ENCODE measurements at places on chromosomes 5 and 9.
A peak's percentile ranks its signal among the peaks of the same experiment; 100 is the strongest.

DNA sequence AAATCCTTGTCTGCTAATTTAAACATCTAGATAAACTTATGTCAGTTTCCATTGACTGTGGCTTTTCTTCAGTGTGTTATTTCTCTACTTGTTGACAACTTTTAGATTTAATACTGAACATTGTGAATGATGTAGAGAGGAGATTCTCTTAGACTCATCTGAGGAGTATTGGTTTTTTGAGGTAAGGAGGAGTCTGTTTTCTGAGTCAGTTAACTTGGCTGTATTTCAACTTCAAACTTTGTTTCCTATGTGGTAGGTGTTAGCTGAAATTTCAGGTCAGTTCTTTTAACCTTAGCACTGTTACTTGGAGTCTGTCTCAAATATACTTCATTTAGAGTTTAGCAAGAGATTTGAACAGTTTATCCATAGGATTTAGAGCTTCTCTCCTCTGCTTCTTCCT, 67.9 kb downstream of the XRCC4 start:
- no peak for DNase-seq

DNA sequence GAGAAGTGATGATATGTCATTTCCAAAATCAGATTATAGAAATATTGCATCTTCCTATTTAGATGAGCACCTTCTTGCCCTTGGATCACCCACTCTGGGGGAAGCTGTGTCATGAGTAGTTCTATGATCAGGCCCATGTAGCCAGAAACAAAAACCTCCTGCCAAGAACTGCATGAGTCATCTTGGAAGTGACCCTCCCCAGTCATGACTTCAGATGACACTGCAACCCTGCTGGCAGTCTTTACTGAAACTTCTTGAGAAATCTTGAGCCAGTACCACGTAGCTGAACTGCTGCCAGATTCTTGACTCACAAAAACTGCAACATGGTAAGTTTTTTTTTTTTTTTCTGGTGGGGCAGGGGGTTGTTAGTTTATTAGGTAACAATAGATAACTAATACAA, 439.6 kb upstream of the PTGER4 start:
- DNase-seq, result peak; percentile 32

DNA sequence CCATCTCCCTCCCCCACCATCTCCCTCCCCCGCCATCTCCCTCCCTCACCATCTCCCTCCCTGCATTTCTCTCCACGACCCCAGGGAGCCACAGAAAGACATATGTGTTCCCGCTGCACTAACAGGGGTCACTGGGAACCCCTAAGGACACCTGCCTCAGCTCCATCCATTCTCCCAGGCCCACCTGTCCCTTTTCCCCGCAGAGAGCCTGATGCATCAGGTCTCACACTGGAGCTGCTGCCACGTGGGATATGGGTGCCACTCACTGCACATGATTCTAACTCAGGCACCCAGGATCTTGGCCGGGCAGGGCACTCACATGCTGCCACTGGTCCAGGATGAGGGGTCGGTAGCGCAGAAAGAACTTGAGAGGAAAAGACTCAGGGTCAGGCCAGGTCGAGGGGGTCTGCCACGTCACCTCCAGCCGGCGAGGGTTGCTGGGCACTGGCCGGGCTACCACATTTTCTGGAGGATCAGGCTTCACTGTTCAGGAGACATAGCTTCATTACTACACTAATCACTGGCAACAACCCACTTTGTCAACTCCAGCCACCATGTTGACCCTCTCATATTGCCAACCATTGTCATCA, 33.2 kb upstream of the ENHO start:
- DNase-seq, result no peak

DNA sequence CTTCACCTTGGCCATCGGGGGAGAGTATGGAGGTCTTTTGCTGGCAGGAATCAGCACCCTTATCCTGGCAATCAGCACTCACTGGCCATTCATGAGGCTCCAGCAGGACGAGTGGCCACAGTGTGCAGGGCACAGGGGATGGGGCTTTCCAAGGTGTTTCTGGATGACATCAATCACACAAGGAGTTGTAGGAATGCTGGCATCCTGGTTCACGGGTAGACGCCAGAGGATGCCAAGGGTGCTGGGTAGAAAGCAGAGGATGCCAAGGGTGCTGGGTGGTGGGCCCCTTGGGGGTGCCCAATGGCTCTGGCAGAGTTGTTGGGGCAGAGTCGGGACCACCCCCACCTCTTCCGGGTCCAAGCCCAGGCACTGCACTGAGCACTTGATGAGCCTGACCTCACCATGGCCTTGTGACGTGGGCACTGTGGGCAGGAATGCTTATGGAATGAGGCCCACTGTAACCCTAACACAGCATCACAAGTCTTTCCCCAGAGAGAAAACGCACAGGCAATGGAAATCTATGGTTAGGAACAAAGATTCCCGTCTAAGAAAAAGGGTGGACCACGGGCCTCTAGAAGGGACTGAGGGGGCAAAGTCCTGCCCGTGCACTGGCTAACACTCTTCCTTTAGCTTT, 29.1 kb downstream of the CEL start:
- DNase-seq, result no peak

DNA sequence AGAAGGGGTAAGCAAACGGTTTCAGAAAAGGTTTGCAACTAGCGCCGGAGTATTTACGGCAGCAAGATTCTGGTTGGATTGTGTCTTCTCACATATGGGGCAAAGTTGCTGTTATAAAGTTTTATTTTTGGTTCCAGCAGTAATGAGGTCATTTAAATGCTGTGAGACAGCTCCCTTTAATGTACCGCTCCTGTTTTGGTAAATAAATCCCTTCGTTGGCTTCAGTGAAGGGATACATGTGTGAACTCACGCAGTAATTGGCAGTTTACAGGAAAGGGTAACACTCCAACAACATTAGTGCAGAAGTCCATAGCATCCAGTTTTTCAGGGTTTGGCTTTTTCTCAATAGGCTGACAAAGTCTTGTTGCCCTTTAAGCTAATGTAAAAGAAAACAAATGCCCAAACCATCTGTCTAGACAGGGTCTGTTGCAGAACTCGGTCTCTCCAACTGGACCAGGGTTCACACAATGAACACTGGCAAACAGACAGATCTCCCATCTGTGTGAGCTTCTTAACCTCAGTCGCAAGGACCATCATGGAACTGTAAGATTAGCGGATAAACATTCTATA, 184.0 kb downstream of the GOLPH3 start:
- no peak for DNase-seq

DNA sequence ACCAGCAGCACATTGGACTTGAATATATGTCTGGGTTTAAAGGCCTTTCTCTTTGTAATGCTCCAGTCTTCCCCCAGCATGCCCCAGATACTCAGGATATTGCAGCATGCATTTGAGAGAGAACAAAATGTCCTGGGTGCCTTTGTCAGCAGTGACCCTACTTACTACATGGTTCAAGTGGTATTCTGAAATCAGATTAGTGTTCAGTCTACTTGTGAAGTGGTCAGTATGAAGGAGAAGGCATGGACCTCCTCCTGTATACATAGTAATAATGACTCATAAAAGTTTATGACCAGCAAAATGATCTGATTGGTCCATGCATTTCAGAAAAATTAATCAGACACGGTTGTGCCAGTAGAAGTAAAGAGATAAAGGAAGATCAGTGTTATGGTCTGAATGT, 25.4 kb downstream of the GPR21 start:
- no peak for DNase-seq

DNA sequence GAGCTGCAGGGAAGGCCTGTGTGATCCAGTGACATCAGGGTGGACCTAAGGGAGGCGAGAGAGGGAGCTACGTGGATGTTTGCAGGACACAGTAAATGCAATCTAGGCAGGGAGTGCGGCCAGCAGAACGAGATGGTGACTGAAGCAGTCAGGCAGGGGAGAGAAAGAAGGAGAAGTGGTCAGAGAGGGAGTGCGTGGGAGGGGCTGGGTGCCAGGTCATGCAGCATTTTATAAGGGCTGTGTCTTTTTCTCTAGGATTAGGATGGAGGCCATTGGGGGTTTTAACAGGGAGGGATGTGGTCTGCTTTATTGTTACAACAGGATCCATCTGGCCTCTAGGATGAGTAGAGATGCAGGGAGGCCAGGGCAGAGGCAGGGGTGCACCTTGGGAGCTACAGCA, 80.4 kb downstream of the DCP2 start:
- DNase-seq, result no peak

DNA sequence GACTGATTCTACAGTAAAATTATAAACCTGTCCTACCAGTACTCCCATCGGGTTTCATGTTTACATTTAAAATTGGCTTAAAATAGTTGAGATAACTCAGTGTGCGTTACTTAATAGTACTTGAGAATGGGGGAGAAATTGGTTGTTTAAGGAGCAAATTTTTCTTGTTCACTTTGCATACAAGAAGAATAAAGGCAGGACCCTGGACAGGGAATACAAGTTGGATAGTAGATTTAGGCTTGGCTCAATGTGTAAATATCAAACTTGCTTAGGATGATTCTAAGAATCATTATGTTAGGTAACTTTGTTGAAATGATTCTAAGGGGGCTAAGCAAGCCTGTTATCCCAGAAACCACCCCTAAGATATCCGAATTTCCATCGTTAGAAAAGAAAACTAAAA, 448.4 kb upstream of the TLE4 start:
- DNase-seq, result no peak

DNA sequence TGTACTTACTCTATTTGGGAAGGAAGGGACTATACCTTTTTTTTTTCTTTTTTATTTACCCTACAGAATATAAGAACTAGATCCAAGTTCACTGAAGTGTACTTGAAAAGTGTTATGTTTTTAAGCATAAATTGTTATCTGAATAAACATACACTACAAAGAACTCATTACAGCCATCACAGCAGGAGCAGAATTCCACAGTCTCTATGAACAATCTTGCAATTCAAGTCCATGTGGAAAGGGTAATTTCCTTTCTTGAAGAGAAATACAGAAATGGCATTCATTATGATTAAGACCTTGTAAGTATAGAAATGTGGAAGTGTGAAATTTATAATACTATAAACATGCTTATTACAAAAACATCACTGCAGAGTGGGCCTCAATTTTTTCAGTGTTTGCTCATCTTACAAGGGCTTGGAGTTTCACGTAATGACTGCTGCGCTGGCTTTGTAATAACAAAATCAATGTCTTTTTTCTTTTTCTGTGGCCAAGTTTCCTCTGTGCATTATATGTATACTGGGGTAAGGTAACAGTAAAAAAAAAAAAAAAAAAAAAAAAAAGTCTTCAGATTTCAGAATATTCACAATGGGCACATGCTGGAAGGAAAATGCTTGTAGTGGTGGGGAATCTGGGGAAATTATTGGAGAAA, 77.0 kb upstream of the GNA14 start:
- no peak for DNase-seq

DNA sequence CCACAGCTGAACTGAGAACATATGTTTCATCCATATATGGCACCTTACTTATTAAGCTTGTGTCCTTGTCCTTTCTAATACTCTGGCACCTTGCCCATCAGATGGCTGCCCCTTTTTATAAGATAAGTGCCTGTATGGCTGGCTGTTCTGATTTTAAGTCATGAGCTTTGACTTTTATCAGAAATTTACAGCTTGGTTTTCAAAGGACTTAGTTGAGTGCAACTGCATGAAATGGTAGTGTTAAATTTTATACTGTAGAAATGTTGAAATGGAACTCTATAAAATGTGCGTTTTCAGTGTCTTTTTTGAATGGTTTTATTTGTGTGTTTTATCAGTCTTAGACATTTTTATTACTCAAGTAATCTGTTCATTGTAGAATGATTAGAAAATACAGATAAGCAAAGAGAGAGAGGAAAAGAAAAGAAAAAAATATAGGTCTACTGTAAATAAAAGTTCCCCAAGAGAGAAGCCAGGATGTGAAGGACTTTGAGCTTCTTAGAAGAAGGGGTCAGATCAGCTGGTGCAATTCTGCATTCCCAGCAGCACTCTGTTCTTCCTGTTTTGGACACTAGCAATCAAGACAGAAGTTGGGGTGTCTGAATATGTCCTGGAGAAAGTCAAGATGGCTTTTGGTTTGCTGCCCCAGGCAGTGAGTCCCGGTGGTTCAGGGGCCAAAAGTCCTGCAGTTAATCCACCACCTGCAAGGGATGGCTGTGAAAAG, 38.9 kb downstream of the ARHGAP26 start:
- no peak for DNase-seq

DNA sequence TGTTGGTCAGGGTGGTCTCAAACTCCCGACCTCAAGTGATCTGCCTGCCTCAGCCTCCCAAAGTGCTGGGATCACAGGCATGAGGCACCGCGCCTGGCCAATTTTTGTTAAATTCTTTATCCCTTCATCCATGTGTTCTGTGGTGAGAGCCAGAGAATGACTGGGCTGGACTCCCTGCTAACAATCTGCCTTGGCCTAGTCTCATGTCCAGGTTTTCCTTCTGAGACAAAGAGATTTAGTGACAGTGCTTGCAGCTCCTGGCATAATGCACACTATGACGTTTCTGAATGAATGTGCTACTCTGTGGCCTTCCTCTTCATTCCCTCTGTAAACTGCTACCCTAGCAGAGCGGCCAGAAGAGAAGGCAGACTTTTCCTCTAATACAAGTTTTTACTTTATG, 79.3 kb downstream of the FOXD1 start:
- no peak for DNase-seq

- no peak for DNase-seq
Observed at GRCh38 chr9:99663856-99664255, 157.8 kb upstream of the NR4A3 start.

DNA sequence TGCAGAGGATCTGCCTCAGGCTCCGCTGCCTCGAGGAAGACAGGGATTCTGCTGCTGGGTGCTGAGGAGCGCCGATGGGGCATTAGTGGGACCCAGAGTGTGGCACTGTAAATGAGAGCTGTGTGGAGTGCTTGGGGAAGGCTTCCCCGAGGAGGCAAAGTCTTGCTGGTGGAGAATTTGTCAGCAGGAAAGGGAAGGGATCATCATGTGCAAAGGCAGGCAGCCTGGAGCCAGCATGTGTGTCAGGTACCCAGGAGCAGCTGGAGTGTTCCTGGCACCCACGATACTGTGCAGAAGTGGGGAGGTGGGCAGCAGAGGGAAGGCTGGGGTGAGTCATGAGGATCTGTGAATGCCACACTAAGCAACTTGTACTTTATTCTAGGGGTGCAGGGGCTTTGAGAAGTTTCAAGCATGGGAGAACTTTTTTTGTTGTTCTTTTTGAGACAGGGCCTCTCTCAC, 12.3 kb downstream of the B4GALT7 start:
- DNase-seq, result no peak

GRCh38 chr5:72251386-72251785, 68.7 kb downstream of the MRPS27 start:
- no peak for DNase-seq
